Activated CD8-positive, alpha-beta memory T cell treated with anti-CD3 and anti-CD28 coated beads for 1 hour (primary cell): ENCODE measurements at places on chromosomes 5 and 9.

DNA sequence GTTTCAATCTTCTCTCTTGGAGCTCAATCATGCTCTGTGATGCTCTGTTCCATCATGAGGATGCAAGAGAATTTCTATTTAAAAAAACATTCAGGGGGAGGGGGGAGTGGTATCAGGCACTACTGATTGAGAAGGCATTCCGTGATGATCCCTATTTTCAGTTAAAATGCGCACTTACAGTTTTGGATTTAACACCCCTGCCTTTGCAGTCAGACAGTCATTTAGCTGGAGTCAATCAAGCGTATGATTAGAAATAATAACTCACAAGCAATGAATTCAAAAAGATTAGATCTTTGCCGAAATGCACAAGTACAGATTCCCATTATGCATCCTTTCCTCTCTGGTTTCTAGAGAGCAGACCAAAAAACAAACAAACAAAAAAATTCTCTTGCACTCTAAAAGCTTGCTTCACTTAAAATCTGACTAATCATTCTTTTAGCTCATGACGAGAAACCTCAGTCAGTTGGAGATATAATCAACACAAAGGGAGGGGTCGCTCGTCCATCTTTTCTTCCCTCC lies 55.4 kb downstream of the EFNA5 start:
- no peak for DNase-seq

DNA sequence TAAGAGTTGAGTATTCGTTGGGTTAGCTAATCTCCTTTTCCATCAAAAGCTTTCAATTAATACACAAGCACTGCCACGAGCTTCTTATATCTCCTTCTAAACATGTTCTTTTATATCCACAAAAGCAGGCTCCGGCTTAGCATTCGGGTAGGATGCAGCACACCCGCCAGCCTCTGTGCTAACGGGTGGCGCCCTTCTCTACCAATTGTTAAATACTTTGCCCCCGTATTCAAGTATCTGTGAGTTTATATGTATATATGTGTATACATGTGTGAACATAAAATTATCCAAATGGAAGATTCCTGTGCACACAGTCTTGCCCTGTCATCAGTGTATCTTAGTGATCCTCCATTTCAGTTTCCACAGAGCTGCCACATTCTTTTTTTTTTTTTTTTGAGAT lies 27.8 kb downstream of the BNIP1 start:
- no peak for DNase-seq

GRCh38 chr9:125507226-125507625 lies 199.8 kb downstream of the MAPKAP1 start:
- DNase-seq, result no peak

DNA sequence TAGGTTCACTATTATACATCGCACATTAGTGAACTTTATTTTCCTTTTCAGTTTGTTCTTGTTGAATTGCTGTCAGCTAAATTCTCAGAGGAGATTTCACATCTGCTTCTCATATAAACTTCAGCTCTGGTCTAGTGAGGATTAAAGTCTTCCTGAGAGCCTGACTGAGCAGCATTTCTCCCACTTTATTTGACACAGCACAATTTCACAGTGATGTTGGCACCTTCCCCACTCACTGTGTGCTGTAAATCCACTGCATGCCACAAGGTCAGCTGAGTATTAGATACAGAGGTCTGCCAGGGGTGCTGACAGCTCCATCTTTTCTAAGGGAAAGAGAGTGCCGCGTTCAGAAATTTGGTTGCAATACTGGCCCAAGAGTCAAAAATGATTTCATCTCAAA lies 567.4 kb downstream of the PRR16 start:
- no peak for DNase-seq

DNA sequence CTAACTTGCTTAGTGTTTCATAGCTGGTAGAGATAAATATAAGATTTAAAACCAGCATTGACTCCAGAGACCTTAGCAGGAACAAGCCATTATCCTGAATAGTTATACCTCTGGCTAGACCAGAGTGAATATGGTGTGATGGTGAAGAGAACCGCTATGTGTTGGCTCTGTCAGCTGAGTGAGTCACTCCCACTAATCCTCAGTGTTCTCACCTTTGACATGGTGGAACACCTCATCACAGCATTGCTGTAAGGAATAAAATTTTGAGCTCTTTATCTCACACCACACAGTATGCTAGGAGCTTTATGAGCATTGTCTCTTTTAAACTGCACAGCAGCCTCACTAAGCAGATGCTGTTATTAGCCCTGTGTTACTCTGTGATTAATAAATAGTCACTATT lies 90.7 kb upstream of the DHFR start:
- DNase-seq, result no peak

GRCh38 chr9:19615036-19615624 lies 173.7 kb downstream of the SLC24A2 start:
- DNase-seq, result no peak

DNA sequence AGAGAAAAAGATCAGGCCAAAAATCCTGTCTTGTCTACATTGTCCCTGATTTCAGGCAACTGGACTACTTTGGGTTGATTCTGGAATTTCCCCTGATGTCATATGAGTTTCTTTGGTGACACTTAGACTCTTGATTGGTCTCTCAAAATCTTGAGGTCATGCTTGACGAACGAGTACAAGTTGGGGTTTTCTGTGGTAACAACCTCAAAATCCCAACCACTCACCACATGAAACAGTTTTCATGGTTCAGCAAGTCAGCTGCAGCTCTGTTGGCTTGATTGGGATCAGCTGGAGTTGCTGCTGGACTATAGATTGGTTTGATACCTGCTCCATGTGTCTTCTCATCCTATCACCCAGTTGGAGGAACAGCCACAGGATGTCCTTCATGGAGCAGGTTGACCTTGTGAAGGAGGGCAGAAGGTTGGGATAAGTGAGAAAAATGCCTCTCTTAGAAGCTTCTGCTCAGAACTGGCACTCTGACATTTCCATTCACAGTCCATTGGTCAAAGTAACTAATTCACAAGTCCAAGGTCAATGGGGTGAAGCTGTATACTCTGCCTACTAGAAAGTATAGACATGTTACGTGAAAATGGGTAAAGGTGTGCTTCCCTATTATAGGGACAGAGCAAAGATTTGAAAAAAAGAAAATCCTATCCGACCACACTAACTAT lies 284.5 kb downstream of the SH3GL2 start:
- DNase-seq, result no peak

DNA sequence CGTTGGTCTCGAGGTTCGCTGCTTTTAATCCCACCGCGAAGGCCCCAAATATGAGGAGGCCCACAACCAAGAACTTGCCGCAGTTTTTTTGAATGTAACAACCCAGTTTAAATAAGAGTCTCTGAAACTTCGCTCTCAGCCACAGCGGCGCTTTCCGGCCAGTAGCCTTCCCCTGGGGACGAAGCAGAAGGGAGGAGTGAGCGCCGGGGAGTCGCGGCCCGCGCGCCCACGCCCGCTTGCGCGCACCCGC lies 10.4 kb downstream of the PTCH1 start:
- no peak for DNase-seq

- no peak for DNase-seq
Observed at GRCh38 chr9:8085986-8086385, 286.4 kb upstream of the DMAC1 start.

- DNase-seq, result no peak
Observed at GRCh38 chr5:3346111-3346820, 249.4 kb upstream of the IRX1 start.

DNA sequence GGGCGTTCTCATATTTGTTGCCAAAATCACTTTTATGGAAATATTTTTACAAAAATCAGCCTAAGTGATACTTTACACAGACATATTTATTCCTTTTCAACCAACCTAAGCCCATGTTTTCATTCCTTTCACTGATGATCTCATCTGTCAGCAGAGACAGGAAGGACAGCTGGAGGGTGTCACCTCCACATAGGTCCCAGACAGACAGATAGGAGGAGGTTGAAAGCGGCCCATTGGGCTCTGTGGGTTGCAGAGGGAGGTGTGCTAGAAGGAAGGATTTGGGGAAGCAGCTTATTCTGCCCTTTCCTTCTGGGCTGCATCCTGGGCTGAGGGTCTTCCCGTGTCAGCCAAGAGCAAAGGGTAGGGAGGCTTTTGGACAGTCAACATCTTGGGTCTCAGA lies 26.0 kb upstream of the SEMA4D start:
- no peak for DNase-seq

DNA sequence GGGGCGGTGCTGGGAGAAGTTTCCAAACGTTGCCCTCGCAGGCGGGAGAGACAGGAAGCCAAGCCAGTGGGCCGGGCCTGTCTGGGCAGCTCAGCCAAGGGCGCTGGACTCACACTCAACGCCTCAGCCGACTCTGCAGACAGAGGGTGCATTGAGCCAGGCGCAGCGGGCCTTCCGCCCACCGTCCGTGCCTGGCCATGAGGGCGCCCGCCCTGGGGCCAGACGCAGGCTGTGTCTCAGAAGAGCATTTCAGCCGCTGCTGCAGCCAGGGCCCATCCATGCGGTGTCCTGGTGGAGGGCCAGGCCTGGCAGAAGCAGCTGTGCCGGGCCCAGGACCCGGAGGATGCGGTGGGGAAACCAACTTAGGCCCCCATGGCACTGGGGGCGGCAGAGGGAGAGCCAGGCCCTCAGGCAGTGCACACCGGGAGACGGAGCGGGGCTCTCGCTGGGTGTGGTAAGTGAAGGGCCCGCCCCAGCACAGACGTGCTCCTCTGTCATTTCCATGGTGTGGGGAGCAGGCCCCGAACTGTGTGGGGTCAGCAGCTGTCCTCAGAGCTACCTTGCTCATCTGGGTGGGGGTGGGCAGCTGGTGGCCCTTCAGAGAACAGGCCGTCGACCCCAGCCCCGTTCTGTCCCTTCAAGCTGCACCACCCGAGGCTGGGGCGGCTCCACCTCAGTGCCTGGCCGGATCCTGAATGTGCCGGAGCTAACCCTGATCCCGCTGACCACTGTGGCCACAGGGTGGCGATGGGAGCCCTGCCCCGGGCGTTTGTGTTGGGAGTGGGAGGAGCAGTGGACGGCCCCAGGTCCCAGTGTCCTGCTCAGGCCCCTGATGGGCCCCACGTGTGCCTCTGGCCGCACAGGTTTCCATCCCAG lies 18.0 kb downstream of the DNLZ start:
- no peak for DNase-seq

DNA sequence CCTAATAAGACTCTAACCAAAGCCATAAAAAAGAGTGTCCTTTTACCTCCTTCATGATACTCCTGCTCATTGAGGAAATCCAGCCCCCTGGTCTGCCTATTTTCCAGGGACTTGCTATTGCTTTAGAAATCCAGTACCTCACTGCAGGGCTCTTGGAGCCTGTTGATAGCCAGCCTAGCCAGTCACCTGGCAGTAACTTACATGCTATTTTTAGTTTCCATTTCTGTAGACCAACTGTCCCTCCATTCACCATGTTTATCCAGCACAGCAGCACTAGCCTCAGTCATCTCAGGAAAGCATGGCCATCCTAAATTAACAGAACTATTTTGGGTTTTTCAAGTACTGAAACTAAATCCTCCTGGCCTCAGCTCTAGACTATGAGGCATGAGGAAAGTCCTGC lies 91.5 kb upstream of the PHF24 start:
- DNase-seq, result no peak

DNA sequence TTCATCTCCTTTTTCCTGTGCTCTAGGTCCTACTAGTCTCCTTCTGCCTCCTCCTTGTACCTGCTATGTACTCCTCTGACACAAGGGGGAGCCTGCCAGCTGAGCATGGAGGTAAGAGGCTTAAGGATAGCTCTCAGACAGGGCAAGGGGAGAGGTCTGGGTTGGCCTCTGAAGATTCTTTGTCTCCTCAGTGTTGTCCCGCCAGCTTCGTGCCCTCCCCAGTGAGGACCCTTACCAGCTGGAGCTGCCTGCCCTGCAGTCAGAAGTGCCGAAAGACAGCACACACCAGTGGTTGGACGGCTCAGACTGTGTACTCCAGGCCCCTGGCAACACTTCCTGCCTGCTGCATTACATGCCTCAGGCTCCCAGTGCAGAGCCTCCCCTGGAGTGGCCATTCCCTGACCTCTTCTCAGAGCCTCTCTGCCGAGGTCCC lies 3.8 kb downstream of the CREB3 start:
- peak; percentile 31 for DNase-seq

DNA sequence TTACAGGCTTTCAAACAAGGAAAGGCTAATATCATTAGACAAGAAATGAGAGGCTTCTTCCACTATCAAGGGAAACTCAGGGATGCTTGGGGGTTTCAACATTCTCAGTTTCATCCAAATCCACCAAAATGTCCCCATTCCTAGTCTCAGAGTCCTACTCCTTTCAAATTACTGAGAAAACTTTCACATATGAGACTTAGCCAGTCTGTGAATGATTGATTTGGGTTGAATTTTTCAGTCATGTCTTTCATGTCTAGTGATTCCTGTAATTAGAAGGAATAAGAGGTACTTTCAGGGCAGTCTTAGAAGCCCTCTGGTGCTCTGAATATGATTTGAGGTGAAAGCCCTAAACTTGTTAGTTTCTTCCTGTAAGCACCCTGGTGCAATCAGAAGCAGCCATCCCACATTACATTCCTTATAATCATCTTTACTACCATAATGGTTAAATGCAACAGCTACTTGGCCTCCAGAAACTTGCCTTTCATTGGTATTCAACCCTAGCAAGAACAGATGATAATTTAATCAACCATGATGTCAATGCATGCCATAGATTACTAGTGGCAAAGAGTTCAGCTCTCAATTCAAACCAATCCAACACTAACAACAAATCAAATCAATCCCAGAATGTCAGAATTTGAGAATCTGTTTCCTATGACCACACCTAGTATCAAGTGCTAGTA lies 50.7 kb upstream of the RIC1 start:
- DNase-seq, result no peak

GRCh38 chr5:119745976-119746375 lies 116.6 kb downstream of the FAM170A start:
- DNase-seq, result no peak
